ENCODE measurements at places on chromosomes 1 and 21.
A peak's percentile ranks its signal among the peaks of the same experiment; 100 is the strongest.

DNA sequence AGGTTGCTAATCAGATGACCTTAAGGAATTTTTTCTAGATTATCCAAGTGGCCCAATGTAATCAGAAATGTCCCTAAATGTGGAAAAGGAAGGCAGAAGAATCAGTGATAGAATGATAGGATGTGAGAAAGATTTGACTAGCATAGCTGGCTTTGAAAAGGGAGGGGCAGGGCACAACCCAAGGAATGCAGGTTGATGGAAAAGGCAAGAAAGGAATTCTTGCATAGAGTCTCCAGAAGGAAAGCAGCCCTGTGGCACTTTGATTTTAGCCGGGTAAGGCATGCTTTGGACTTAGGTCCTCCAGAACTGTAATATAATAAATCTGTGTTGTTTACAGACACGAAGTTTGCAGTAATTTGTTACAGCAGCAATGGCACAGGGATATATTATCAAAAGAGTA is 375.7 kb upstream of the B3GALT2 start:
- no peak for DNase-seq

- no peak for DNase-seq
These were observed 478 bp downstream of the RIT1 start for GRCh38 chr1:155910621-155911121.

DNA sequence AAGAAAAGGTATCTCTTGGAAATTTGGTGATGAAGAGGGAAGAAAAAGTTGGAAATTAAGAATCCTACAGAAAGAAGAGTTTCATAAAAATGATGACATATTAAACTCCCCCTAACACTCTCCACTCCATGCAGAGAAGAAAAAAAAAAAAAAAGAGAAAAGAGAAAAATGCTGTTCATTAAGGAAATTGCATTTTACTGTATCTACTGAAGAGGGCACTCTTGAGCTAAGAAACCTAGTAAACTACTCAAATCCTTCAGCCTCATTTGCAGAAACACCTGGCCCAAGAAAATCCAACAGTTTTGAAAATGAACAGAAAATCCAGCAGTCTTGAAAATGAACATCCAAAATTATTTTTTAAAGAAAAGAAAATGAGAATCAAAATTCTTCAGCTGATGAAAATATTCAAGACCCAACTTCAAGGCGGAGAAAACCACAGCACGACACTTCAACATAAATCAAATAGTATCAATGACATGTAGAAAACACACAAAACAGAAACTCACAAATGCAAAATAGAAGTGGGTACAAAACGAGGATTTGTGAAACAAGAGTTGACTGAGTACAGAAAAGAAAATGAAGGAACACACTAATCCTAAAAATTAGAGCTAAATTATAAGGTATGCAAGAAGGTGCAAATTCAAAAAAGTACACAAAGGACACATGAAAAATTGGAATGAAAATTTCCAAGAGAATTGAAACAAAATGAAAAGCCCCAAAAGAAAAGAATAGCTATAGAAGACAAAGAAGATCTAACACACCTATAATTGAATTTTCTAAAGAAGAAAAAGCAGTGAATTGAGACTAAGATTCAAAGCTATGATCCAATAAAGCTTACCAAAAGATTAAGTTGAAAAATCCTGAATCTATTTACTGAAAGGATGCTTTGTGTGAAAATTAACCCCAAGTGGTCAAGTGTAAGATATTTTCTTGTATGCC is 73.2 kb upstream of the DNAJC6 start:
- no peak for DNase-seq

GRCh38 chr21:15084668-15085067 is 19.9 kb upstream of the NRIP1 start:
- DNase-seq, result no peak

GRCh38 chr1:195733408-195733807 is 874.8 kb downstream of the KCNT2 start:
- no peak for DNase-seq

DNA sequence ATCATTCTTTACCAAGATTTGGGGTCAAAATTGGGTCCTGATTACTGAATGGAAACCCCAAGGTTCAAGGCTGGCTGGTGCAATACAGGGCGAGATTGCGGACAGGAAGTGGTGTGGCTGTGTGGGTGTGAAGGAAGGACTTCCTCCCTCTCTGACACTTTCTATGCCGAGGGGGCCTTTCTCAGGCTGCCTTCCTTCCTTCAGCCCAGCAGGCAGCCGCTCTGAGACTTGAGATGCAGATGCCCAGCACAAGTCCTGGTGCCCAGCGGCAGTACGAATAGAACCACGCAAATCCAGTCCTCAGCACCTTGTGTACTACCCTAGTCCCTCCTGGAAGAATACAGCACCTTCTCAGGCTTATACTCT is 16.3 kb downstream of the BATF3 start:
- DNase-seq, result no peak

DNA sequence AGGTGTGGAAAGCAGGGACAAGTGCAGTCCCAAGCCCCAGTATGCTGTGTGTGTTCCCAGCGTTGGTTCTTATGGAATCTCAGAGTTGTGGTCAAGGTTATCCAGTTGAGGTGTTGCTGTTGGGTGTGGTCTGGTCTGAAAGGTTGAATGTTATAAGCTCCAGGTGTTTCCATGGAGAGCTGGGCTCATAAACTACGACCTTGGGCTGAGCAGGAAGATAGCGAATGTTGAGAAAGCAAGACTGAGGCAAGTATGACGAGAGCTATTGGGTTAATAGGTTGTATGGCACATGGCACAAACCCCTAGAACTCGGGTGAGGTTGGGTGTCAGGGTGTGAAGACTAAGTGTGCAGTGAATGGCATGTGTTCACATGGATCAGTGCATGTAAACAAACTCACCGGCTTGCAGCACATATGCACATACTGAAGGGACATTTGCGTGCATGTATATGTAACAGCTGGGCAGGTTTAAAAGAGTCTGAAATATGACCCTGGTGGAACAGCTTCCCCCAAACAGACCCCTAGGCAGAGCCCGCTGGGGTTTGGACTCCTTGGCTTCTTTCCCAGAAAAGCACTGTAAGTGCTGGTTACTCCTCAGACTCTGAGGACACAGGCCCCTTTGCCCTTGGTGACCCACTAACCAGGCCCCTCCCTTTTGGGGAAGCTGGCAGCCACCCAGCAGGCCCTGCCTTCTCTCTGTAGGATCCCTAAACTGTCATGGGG is 117.5 kb downstream of the NAV1 start:
- DNase-seq, result peak; percentile 72

DNA sequence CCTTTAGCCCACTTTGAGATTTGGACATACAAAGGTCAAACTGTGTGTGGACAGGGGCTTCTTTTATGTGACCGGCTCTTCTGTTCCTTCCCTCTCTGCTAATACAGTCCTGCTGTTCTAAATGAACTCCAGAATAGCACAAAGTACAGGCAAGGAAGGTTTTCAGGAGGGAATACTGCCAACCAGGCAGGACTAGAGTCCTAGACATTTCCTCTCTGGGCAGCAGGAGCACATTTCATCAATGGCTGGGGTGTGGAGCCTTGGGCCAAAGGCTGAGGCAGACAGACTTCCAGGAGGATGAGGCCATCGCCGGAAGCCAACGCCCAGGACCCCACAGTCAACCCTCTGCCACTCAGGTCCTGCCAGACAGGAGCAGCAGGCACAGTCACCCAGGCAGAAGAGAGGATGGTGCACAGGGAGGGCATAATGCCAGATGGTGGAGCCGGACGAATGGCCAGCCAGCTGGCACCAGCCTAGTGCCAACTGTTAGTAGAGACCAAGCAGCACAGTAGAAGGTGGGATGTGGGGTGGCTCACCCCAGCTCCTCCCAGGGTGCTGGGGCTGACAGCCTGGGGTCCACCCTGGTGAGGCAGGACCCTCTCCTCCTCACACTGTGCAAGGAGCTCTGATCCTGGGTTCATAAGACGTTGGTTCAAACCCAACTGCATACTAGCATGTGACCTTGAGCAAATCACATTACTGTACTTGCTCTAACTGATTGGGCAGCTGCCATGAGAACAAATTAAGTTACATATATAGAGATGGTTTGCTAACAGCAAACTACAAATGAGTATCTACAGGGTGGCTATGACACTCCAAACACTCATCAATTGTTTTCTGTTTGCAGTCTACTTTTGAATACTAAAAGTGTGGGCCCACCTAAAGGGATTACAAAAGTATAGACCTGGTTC is 410.7 kb downstream of the SIPA1L2 start:
- DNase-seq, result no peak

- no peak for DNase-seq
These were observed 10.9 kb upstream of the EGLN1 start for GRCh38 chr1:231432996-231433395.

DNA sequence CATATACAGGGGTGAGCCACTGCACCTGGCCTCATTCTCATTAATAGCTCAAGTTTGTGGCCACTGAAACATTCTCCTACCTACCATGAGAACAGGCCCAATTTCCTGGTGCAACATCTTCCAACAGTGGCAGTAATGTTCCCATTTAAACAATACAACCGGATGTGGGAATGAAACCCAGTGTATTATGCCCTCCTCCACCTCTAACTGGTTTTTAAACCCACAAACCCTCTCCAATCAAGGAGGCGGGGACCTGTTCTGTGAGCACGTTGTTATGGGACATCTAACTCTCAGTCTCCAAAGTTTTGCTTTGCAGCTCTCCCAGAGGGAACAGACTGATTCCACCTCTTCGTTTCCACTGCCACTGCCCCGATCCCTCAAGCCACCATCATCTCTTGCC is 2.6 kb downstream of the CTNNBIP1 start:
- no peak for DNase-seq

DNA sequence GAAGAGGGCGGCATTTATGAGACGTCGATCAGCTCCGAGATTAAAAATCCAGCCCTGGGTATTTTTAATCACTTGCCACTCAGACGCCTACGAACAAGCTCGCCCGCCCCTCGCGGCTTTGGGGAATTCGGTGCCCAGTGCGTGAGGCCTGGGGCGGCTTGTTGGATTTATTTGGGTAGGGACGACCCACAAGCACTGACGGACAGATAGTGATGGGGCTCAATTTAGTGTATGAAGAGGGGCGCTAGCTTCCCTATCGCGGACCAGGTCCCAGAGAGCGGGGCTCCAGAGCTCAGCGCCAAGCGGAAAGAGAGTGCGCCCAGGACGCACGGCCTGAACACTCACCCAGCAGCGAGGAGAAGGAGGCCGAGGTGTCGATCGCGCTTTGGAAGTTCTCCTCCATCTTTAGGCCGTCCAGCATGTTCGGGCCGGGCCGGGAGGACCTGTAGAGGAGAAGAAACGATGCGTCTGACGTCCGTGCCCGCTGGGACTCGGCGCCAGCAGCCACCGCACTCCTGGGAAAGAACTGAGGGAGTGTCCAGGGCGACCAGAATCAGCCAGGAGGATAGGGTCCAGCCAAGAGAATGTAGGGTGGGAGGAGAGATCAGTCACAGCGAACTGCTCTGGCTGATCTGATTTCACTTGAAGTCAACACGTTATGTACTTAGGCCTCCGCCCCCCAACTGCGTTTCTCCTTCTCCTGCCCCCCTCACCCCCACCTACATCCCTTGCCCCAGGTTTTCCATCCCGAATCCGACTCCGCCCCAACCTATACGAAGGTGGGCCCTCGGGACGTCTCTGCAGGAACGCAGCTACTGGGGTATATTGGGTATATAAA is 1.2 kb downstream of the LMX1A start:
- DNase-seq, result no peak

DNA sequence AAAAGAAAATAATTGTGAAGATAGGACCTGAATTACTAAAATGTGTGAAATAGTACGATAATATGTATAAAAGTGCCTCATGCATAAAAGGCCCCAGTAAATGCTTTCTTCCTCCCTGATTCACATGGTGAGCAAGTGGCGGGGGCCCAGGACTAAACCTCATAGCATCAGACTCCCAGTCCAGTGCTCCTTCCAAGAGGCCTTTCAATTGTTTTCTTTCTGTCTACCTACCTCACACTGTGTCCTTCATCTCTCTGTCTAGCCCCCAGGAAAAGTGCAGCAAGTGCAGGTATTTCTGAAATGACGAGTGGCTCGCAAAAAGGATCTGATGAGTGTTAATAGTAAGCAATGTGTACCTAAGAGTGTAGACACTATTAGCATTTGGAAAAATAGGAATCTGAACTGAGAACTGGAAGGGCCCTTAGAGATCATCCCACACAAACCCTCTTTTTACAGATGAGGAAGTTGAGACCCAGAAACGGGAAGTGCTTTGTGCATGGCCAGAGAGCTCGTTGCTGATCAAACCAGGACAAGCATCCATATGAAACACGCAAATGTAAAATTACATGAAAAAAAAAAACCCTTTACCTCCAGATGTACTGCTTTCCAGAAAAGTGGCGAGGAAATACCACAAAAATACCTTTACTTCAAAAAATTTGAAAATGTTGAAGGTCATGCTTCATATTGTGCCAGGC is 118.2 kb upstream of the HOOK1 start:
- DNase-seq, result no peak

GRCh38 chr1:29475326-29475725 is 239.0 kb downstream of the PTPRU start:
- no peak for DNase-seq

DNA sequence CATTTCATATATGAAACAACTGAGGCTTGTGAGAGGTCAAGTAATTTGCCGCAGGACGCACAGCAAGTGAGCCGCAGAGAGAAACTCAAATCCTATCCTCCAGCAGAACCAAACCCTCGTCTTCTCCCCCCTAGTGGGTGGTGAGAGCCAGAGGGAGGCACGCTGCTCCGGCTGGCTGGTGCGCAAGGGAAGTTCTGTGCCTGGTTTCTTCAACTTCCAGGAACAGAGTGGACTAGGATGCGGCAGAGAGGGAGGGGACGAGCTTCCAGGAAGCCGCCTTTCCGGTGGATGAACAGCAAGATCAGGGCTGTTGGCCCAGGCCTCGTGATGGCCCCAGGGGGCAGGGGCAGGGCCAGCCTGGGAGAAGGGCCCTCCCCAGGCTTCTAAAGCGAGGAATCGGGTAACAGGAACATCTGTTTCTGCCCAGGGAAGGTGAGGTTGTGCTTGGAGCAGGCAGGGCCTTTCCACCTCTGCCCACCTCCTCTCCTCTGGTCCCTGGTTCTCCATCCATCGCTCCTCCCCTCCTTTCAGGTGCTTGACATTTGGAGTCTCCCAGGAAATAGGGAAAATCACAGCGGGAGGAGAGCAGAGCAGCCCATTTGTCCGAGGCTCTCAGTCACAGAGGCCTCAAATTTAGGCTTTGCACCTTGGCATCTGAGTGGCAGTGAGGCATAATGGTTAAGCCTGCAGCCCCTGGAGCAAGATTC is 16.8 kb upstream of the PDIK1L start:
- DNase-seq, result no peak

GRCh38 chr1:27010226-27010994 is 2.2 kb downstream of the TENT5B start:
- DNase-seq, result no peak
